ENCODE measurements at places on chromosomes 12 and 14.

- peak; percentile 41 for DNase-seq
Observed at GRCh38 chr12:95859344-95859816, 628 bp downstream of the SNRPF start.

DNA sequence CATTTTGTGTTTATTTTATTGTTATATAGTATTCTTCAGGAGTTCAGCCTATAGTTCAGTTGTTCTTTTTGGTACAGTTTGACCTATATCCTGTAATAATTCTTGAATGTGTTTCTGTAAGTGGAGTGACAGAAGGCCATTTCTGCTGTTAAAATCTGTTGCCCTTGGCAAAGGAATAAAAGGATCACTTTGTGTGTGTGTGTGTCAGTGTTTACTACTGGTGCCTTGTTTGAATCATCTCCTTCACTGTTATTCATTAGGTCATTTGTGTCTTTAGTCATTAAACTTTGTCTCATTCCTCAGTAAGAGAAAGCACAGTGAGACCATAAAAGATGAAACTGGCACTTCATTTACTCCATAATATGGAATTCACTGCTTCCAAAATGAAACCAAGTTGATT is 130.7 kb downstream of the TMTC2 start:
- no peak for DNase-seq

DNA sequence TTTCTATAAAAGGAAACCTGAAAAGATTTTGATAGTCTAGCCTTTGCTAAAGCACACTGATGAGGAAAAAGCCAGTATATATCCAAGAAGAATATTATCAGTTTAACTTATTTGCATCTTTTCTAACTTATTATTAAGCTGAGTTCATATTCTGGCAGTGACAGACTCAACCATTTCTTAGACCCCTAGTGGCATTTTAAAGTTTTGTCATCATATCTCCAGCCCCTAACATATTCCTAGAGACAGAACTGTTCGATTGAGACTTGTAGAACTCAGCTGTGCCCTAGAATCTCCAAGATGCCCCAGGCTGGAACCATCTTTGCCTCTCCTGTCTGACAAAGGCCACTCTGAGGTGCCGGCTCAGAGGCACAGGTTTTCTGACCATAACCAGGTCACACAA is 365.6 kb downstream of the NELL2 start:
- DNase-seq: no peak

GRCh38 chr14:67962215-67962644 is 142.7 kb downstream of the RAD51B start:
- DNase-seq: peak; percentile 75

GRCh38 chr12:112148031-112148513 is 22.7 kb downstream of the TRAFD1 start:
- DNase-seq: peak; percentile 71

All from cardiac fibroblast (primary cell).